Astrocyte of the spinal cord (primary cell): ENCODE measurements at places on chromosomes 2 and 18.

DNA sequence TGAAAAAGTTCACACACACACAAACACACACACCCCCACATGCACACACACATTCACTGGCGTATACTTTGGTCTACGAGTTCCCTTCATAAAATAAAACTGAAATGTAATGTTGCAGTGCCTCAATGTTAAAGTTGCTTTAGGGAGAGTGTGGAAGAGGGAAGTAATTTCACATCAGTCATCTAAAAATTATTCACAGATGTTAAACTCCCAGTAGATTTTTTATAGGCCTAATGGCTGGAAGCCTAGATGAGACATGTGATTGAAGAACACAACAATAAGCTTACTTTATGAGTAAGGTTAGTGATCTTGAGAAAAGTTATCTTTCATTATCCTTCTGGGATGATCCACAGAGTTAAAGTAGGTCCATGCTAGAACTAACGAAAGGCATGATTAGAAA is 506.7 kb upstream of the CNTNAP5 start:
- peak; percentile 35 for DNase-seq

DNA sequence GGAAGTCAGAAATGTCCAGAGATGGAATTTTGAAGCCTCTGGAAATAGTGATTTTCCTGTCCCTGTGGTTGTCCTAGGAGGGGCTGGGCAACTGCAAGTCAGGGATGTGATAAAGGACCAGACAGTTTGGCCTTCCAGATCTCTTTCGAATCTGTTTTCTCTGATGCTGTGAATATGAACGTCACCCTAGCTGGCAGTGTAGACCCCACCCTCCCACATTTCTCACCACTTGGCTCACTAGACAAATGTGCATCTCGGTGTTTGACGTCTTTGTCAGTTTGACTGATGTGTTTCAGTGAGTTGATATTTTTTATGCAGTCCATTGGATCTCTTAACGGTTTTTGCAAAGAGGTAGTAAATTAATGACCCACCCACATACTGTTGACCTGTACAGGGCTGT is 301.2 kb downstream of the TNS1 start:
- DNase-seq: no peak

GRCh38 chr18:48941672-48942071 is 9.1 kb downstream of the SMAD7 start:
- no peak for DNase-seq

- no peak for DNase-seq
Measured at GRCh38 chr2:70030724-70031420, 56.4 kb upstream of the PCBP1 start.

GRCh38 chr18:71250191-71250590 is 961.3 kb downstream of the SOCS6 start:
- no peak for DNase-seq

DNA sequence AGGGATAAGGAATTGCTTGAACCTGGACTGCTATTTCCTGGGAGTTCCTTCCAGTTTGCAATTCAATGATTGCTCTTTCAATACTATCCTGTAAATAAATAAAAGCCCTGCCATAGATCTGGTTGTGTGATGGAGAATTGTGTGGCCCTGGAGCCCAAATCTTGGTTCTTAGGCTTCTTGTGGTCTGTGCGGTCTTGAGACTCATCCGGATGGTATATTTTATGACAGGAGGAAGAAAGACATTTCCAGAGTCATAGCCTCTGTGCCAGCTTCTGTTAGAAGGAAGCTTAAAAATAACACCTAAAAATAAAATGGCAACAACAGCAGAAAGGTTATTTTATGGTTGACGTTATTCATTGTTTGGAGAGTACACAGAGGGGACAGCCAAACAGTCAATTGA is 137.7 kb downstream of the ABCA12 start:
- no peak for DNase-seq

- DNase-seq: no peak
Measured at GRCh38 chr18:78976765-78977636, 2.6 kb upstream of the SALL3 start.

DNA sequence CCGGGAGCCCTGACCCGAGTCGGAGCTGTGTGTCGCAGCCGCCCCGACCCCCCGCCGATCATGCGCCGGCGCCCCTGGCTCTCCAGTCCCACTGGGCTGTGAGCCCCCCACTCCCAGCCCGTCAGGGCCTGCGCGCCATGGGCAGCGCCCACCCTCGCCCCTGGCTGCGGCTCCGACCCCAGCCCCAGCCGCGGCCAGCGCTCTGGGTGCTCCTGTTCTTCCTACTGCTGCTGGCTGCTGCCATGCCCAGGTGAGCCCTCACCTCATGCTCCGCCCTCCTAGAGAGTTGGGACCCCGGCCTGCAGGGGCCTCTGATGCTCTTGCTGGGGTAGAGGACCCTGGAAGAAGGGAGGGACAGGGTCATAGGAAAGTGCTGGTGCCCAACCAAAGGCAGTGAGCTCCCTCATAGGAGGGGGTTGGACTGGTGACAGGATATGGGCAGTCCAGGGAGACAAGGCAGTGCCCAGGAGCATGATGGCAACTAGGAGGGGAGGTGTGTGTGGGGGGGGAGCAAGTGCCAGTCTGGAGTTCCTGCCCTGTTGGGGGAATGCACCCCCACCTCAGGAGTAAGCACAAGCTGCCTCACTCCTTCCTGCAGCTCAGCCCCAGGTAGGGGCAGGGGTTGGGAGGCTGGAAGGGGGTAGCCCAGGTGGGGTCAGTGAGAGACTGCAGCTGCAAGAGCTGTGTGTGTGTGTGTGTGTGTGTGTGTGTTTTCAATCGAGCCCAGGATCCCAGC is 375 bp downstream of the WNT10A start:
- no peak for DNase-seq

DNA sequence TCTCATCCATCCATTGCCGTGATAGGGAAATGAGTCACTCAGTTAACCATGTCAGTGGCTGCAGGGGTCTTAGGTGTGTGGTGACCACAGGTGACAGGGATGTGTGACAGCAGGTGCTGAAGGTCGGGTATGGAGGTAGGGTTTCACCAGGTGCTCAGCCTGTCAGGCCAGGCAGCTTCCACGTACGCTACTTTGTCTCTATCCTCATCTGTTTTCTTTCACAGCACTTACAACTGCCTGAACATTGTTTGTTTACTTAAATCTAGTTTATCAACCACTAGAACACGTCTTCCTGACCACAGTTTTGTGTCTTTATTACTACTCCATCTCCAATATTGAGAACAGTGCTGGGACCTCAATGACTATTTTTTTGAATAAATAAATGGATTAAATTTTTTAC is 11.4 kb upstream of the UXS1 start:
- DNase-seq: no peak

- peak; percentile 46 for DNase-seq
Measured at GRCh38 chr2:62787386-62787785, 81.9 kb downstream of the EHBP1 start.

- DNase-seq: no peak
Measured at GRCh38 chr18:73487966-73488365, 620.2 kb upstream of the NETO1 start.

DNA sequence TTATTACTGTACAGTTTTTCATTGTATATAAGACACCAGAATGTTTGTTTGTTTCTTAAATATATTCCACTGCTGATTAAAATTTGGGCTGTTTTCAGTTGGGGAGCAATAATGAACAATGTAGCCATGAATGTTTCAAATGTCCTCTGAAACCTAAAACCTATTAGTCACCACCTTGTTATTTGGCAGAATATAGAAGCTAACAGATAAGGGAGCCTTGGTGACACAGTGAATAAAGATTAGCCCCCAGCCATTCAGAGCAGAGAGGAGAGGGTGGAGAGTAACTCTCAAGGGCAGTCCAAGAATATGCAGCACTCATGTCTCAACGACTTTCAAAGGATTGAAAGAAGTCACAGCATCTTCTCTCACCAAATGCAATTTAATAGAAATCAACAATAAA is 43.1 kb upstream of the ATP8B1 start:
- peak; percentile 67 for DNase-seq
